ENCODE measurements at places on chromosomes 3 and 15. TPM values are rescaled to one million over a fixed set of nuclear protein-coding genes. Genes with fewer than 3 reads are reported as not detected.

IFRD2 gene
- polyA plus RNA-seq, result 55.4 TPM

PP2D1 gene
- polyA plus RNA-seq, result 0.39 TPM

STRA6 gene
- 22.2 TPM for polyA plus RNA-seq

NLGN1 gene
- polyA plus RNA-seq, result 3.6 TPM

CLDN11 gene
- 5.0 TPM for polyA plus RNA-seq
